ENCODE measurements at places on chromosomes 4 and X.

DNA sequence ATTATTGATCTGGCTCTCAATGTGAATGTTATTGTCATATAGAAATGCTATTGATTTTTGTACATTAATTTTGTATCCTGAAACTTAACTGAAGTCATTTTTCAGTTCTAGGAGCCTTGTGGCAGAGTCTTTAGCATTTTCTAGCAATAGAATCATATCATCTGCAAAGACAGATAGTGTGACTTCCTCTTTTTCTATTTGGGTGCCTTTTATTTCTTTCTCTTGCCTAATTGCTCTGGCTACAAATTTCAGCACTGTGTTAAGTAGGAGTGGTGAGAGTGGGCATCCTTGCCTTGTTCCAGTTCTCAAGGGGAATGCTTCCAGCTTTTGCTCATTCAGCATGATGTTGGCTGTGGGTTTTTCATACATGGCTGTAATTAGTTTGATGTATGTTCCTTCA lies 102.7 kb downstream of the SH3BGRL start:
- DNase-seq = no peak

GRCh38 chr4:14096396-14096965 lies 469.0 kb upstream of the BOD1L1 start:
- DNase-seq = no peak

DNA sequence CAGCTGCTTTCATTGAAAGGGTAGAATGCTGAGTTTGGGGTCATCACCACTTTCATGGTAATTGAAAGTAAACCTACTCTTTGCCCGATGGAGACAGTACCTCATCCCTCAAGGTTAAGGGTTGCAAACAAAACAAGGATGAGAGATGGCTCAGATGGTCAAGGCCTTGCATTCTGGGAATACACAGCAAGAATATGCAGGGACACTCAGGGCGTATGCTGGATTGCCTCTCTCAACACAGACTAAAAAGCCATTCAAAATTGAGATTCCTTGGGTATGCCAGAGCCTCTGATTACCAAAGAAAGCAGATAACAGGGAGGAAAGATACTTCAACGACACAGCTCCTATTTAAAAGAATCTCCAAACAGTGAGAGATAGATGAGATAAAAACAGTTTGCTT lies 310.4 kb downstream of the ARAP2 start:
- DNase-seq = no peak

- peak; percentile 22 for DNase-seq
Observed at GRCh38 chr4:38672397-38673129, 8.6 kb downstream of the KLF3 start.

DNA sequence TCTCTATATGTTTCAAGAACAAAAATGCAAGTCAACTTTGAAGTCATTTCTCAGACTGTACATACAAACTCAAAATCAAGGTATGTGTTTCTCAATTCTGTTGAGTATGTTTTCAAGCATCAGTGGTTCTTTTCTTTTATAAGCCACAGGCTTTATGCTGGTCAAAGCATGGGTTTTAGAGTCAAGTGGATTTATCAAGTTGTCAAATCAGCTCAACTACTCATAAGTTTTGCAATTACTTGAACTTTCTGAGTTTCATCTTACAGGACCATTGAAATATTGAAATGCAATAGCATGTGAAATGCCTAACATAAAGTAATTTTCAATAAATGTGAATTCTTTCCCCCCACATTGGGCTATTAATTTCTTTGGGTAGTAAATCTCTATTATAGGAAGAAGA lies 239.9 kb upstream of the DKK2 start:
- DNase-seq = no peak

- DNase-seq = peak; percentile 41
Observed at GRCh38 chr4:185127021-185127925, 15.8 kb upstream of the SLC25A4 start.

GRCh38 chr4:10105421-10105820 lies 11.2 kb downstream of the WDR1 start:
- no peak for DNase-seq

DNA sequence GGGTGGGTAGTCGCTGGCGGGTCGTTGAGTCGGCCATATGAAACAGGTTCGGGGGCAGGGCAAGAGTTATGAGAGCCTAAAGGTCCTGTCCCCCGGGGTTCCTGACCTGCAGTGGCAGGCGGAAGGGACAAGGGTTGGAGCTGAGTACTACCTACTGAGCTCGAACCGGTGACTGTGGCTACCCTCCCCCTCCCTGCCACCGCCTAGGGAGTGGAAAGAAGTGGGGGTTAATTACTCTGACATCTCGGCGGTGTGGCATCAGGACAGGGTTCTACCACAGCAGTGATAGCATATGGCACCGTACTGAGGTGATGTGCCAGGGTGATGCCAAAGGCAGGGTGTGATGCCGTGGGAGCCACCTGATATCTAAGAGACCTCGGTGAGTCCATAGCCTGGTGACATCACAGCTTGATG lies 307 bp downstream of the ATG4A start:
- DNase-seq = peak; percentile 45

GRCh38 chrX:48541140-48541814 lies 1.8 kb downstream of the TBC1D25 start:
- DNase-seq = no peak

- no peak for DNase-seq
Observed at GRCh38 chrX:19040373-19040772, 56.5 kb upstream of the PHKA2 start.

DNA sequence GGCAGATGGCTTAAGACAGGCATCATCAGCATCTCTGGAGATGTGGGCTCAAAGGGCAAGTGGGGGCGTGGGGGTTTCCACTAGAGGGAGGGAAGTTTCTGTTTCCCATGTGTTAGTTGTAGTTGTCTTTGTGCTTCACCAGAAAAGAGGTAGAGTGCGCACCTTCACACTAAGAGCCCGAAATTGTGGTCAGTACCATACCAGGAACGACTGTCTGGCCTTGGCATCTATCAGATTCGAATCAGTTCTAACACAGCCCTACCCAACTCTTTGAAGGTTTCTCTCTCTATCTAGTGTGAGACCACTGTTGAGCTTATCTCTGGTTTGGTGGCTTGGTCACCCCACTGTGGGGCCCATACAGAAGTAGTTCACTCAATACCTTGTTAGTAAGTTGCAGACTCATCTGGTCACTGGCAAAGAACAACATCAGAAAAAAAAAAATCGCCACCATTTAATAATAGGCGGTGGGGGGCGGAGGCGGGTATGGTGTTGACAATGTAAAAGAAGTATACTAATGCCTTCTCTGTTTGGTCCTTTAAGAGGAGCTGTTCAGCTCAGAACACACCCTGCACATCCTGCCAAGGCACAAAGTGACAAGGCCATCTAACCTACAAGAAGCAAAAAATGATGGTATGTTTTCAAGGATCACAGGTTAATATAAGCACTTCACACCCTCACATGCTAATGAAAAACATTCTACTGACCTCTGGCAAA lies 71.1 kb downstream of the NYX start:
- DNase-seq = no peak

GRCh38 chr4:2939383-2940243 lies 23.6 kb downstream of the NOP14 start:
- peak; percentile 75 for DNase-seq

DNA sequence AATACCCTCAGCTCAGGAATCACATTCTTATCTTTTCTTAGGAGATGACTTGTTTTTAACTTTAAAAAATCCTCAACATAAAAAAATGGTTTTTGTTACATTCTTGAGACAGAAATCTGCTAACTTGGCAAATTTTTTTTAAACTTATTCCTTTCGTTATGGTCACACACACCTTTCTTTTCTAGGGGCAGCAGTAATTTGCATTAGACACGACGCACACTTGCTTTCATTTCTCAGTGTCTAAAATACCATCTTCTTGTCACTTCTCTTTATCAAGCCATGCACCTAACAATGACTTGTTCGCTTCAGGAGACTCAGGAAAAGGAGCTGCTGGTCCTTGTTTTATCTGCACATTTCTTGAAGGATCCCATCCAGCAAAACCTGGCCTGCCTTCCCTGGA lies 112.6 kb upstream of the TBL1X start:
- no peak for DNase-seq

DNA sequence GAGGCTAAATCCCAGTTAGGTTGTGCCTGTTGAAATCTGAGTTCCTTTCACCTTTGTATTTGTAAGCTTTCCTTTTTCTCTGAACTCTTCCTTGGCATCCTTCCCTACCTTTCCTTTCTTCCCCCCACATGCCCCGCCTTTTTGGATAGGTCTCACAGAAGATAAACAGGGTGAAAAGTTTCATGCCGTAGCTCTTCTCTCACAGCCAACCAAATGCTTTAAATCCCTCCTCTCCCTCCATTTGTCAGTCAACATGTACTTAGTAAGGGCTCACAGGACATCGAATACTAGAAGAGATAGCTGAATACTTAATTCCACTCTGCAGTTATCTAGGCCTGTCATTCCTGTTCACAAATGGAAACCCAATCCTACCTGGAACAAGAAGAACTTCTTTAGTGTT lies 107.1 kb upstream of the BMPR1B start:
- DNase-seq = no peak

- no peak for DNase-seq
Observed at GRCh38 chr4:78735697-78736096, 40.5 kb upstream of the BMP2K start.

GRCh38 chrX:74422576-74423288 lies 1.4 kb downstream of the SLC16A2 start:
- peak; percentile 68 for DNase-seq

DNA sequence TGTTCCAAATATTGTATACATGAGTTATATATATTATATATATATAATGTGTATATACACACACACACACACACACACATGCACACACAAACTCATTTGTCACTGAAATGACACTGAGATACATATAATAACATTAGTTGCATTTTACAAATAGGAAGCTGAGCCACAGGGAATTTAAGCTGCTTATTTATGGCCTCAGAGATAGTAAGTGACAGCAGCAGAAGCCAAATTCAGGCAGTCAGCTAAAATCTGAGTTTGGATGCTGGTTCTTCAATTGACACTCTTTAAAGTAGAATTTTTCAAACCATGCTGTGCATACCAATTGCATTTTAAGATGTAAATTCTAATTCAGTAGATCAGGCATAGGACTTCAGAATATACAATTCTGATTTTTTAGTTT lies 163.3 kb upstream of the CTSO start:
- DNase-seq = no peak

DNA sequence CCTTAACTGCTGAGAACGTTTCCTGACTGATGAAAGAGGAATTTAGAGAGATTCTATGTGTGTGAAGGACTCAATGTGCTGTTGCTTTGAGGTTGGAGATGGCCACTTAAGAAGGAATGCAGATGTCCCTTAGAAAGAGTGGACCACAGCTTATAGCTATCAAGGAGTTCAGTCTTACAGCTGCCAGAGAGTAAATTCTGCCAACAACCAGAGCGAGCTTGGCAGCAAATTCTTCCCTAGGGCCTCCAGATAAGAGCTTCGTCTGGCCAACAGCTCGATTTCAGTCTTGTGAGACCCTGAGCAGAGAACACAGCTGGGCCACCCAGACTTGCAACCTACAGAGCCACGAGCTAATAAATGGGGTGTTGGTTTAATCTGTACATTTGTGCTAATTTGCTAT lies 21.8 kb downstream of the MID1 start:
- no peak for DNase-seq

- DNase-seq = no peak
Observed at GRCh38 chr4:115294717-115295116, 181.3 kb upstream of the NDST4 start.

- no peak for DNase-seq
Observed at GRCh38 chr4:77697860-77698590, 92.4 kb downstream of the CXCL13 start.

DNA sequence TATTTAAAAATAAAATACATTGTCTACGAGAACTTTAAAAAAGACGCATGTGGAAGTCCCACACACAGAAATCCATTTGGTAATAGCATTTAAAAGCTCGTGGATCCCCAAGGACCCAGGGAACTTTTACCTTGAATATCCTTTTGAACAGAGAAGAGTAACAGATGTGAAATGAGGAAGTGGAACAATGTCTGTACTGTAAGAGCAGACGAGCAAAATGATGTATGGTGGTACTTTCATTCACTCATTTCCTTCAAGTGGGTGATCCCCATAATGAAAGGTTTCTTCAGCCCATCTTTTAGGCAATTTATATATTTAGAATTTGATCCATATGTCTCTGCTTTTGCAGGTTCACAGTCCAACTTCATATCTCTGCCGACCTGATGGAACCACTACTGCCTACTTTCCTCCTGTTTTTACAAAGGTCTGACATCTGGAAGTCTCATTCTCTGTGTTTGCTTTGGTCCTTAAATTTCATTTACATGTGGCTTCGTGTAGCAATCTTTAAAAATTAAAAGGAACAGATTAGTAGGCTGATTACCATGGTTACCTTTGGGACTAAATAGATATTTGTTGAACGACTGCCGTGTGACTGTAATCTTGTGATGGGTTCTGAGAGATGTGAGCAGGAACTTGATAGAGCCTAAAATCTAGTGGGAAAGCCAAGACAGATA lies 188.4 kb downstream of the PALLD start:
- DNase-seq = no peak

GRCh38 chr4:140005699-140006098 lies 148.3 kb downstream of the MAML3 start:
- DNase-seq = no peak

GRCh38 chr4:71538528-71538927 lies 199.7 kb downstream of the SLC4A4 start:
- peak; percentile 95 for DNase-seq

DNA sequence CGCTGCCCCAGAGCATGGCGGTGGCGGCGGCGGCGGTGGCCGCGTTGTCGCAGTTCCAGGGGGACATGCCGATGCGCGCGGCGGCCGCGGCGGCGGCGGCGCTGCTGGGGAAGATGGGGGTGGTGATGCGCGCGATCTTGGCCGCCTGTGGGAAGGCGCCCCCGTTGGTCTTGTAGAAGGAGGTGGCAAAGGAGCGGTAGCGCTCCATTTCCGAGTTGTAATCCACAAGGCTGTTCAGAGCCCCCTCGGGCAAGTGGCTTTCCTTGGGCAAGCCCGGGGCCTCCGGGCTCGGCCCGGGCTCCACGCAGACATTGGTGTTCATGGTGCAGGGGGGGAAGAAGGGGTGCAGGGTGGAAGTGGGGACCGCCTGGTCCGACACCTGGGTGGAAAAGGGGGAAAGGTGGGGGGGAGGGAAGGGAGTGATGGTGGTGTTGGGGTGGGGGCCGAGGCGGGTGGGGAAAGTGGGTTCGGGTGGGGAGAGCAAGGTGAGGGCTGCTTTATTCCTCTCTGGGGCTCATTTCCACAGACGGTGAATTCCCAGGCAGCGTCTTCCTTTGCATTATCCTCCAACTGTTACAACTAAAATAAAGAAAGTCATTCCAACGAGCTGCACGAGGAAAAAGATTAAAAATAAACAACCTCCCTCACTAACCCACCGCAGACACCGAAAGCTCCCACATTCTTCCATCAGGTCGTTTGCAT lies 3.1 kb downstream of the CXXC4 start:
- DNase-seq = peak; percentile 51

DNA sequence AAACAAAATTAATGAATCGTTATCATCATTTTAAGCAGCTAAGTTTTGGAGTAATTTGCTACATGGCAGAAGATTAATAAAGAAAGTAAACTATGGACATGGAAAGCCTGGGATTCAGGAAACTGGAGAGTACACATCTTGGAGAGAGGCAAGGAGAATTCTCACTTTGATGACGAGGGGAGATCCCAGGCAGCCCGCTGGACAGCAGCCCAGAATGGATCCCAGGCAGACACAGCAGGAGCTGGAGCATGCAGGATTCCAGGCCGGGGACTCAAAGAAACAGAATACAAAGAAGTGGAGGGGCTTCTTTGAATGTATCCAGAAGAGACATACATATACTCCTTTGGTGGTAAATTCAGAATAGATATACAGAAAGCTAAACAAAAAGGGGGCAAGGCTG lies 118.0 kb upstream of the ATP6AP2 start:
- no peak for DNase-seq

GRCh38 chr4:6960154-6960553 lies 50.5 kb downstream of the TBC1D14 start:
- no peak for DNase-seq
